ENCODE measurements at places on chromosomes 1 and 21. TPM values are rescaled to one million over a fixed set of nuclear protein-coding genes. Genes with fewer than 3 reads are reported as not detected.

DNA sequence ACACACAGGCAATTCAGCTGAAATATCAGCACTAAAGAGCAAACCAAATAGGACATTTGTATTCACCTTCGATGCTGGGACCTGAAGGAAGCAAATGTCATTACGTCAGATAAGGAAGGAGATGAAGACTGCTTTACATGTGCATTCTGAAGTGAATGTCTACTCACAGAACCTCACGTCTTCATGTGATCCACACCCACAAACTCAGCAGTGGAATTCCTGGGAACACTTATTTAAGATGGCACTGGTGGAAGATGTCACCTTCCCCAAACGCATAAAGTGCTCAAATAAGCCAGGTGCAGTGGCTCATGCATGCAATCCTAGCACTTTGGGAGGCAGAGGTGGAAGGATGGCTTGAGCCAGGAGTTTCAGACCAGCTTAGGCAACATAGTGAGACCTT is 11.4 kb downstream of the PGBD5 start:
- H3K27ac ChIP-seq = no peak overlapping the region
- H3K36me3 ChIP-seq = no peaks in the 10 kb centered on the region
- DNase-seq = no peak
- H3K4me1 ChIP-seq = no peaks in the 10 kb centered on the region

The WASF2 gene
- 153 TPM for total RNA-seq

GRCh38 chr1:48105165-48105564 is 108.0 kb upstream of the TRABD2B start:
- no peak overlapping the region for H3K27ac ChIP-seq
- H3K4me1 ChIP-seq = no peaks in the 10 kb centered on the region
- DNase-seq = no peak
- H3K4me3 ChIP-seq = no peak overlapping the region
- no peaks in the 10 kb centered on the region for H3K36me3 ChIP-seq

DNA sequence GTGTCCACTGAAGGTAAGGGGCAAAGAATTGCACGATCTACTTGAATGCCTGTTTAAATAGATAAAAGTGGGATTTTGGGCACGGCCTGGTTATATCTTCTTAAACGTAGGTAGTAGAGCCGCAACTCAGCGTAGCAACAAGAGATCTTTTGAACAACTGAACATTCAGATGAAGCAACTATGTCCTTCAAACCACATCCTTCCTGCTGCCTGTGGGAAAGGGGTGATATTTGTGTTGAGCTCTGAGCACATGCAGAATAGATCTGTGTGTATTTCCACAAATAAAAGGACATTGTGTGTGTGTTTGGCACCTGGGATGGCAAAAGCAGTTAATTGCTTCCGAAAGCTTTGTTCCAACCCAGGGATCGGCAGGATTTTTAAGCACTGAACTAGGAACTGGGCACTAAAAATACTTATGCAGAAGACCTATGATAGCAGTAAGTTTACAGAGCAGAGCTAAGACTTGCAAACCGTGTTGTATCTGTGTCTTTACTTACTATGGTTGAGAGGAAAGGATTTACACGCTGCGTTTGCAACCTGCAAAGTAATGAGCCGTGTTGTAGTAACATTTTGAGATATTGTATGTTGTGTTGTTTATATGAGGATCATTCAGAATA is 333.4 kb downstream of the CHRM3 start:
- peak overlapping the region; percentile 69 for H3K4me3 ChIP-seq
- H3K27ac ChIP-seq = peak overlapping the region; percentile 96
- DNase-seq = peak; percentile 82
- no peaks in the 10 kb centered on the region for H3K36me3 ChIP-seq
- H3K4me1 ChIP-seq = peaks cover 4% of the 10 kb centered on the region

GRCh38 chr1:59685101-59685500 is 129.6 kb upstream of the HOOK1 start:
- no peaks in the 10 kb centered on the region for H3K27me3 ChIP-seq
- H3K4me1 ChIP-seq = no peaks in the 10 kb centered on the region
- H3K4me3 ChIP-seq = no peak overlapping the region

DNA sequence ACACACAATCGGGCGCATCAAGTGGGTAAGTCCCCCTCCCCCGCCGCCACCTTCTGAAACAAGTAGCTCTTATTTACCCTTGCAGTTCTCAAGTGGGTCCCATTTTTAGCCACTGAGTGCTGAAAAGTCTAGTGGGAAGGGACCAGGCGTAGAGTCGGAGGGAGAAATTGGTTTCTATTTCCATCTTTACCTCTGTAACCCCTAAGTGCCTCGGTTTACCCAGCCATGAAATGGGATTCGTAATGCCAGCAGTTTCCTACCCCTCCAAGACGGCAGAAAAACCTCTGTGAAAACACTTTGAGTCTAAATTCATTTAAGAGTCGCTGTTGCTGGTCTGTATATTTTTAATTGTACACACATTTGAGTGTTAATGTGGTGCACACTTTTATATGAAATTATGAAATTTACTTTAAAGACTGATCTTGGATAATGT is 928 bp downstream of the TLCD4 start:
- no peak overlapping the region for H3K4me3 ChIP-seq
- no peak overlapping the region for H3K27ac ChIP-seq
- DNase-seq = no peak
- H3K4me1 ChIP-seq = peaks cover 10% of the 10 kb centered on the region
- H3K27me3 ChIP-seq = peaks cover 26% of the 10 kb centered on the region

- no peaks in the 10 kb centered on the region for H3K27me3 ChIP-seq
- no peak overlapping the region for H3K27ac ChIP-seq
- H3K4me3 ChIP-seq = no peak overlapping the region
- no peaks in the 10 kb centered on the region for H3K36me3 ChIP-seq
Measured at GRCh38 chr1:47013293-47013692, 10.2 kb upstream of the CYP4X1 start.

The PLA2G4A gene
- total RNA-seq = 0.45 TPM

GRCh38 chr1:39196244-39197215 is 8.0 kb upstream of the MACF1 start:
- H3K27me3 ChIP-seq = no peaks in the 10 kb centered on the region
- peaks cover 58% of the 10 kb centered on the region for H3K4me1 ChIP-seq
- no peaks in the 10 kb centered on the region for H3K36me3 ChIP-seq
- H3K27ac ChIP-seq = peak overlapping the region; percentile 86
- H3K4me3 ChIP-seq = no peak overlapping the region

DNA sequence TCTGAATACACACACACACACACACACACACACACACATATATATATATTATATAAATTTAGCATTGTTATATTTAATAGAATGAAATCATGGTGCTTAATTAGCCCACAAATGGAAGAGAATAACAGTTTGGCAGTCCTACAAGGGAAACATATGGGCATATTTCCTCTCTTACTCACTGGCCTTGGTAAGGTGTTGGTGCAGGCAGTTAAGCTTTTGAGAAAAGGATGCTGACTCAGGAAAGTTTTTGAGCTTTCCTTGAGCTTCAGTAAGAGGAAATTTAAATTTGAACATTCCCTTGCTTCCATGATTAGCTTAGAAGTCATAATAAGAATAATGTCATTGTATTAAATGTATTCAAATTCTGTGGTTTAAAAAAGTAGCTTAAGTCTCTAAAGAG is 37.0 kb upstream of the B3GALT5 start:
- H3K4me1 ChIP-seq = no peaks in the 10 kb centered on the region
- peaks cover 2% of the 10 kb centered on the region for H3K27me3 ChIP-seq
- H3K36me3 ChIP-seq = no peaks in the 10 kb centered on the region
- no peak overlapping the region for H3K27ac ChIP-seq
- DNase-seq = no peak

DNA sequence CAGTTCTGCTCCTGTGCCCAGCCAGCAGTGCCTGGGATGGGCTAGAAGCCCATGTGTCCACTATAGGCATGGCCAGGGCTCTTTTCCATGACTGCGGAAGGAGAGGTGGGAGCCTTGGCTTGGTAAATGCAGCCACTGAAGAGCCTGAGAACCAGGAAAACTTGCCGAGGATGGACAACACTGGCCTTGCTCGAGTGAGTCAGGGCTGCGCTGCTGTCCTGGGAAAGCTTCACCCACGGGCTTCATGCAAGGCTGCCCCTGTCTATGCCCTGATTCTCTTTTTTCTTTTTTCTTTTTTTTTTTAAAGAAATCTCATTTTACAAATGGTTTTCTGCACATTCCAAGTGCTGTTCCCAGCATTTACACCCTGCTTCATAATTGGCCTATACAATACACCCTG is 156.5 kb downstream of the CAMTA1 start:
- H3K4me1 ChIP-seq = no peaks in the 10 kb centered on the region
- H3K4me3 ChIP-seq = no peak overlapping the region
- no peaks in the 10 kb centered on the region for H3K36me3 ChIP-seq
- no peaks in the 10 kb centered on the region for H3K27me3 ChIP-seq
- no peak overlapping the region for H3K27ac ChIP-seq

The ESPN gene
- 1.1 TPM for total RNA-seq

Measured in natural killer cell (primary cell).